ENCODE measurements at places on chromosomes 13 and 19.

GRCh38 chr19:1373534-1374249 lies 10.0 kb upstream of the NDUFS7 start:
- no peak for DNase-seq

- DNase-seq = no peak
These were observed 15.7 kb upstream of the TEX29 start for GRCh38 chr13:111304603-111305289.

DNA sequence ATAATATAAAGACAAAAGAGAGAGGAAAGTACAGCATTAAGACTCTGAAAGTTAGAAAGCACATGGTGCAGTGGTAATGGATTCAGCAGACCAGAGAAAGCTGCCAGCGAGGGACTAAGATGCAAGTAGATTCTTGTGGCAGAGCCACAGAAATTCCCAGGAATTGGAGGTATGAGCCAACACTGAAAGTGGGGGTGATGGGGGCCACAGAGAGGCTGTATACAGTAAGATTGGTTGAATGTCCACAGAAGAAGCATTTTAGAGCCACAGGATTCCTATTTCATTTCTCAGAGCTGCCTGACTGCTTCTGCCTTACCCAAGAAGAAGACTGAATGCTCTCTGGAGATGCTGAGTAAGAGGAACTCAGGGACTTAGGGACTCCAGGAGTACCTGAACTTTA lies 295.0 kb downstream of the LMO7 start:
- no peak for DNase-seq

DNA sequence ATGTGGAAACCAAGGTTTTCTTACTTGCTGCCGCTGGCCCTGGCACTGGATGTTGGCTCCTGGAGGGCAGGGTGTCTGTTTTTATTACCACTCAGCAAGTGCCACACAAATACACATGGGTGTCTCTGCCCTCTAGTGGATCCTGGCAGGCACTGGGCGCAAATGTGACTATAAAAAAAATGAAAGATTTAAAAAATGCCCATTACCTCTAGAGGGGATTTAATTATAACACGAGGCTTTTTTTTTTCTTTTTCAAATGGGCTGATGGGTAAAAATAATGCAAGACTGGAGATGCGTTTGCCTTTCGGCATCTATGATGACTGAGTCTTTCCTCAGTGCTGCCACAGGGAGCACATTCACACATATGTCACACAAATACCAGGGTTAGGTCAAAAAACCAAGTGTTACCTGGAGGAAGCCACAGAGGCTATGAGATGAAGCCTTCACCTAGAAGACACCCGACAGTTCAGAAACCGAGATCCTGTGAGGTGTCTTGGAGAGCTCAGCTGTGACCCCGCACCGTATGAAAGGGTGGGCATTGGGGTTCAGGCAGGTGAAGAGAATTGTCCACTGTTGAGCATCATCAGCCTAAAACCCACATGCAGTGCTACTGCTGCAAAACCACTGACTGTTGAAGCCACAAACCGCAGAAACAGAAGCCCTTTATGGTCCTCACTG lies 25.7 kb downstream of the CHAMP1 start:
- no peak for DNase-seq

DNA sequence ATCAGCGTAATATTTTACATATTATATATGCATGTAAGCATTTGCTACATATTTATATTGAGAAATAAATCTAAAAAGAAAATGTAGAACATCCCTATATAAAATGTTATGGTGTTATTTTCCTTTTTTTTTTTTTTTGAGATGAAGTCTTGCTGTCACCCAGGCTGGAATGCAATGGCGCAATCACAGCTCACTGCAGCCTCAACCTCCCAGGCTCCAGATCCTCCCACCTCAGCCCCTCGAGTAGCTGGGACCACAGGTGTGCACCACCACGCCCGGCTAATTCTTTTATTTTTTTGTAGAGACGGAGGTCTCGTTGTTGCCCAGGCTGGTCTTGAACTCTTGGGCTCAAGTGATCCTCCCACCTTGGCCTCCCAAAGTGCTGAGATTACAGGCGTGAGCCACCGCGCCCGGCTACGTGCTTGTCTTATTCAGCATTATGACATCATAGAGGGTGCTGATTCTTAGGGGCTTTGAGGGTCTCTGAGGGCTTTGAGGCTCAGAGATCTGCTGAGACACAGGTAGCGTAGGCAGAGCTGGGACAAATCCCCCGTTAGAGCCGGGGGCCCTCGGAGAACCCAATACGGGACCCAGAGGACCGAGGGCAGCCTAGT lies 101.9 kb downstream of the GADD45B start:
- DNase-seq = no peak

- DNase-seq = no peak
These were observed 281.0 kb downstream of the ATP8A2 start for GRCh38 chr13:25652764-25653163.

DNA sequence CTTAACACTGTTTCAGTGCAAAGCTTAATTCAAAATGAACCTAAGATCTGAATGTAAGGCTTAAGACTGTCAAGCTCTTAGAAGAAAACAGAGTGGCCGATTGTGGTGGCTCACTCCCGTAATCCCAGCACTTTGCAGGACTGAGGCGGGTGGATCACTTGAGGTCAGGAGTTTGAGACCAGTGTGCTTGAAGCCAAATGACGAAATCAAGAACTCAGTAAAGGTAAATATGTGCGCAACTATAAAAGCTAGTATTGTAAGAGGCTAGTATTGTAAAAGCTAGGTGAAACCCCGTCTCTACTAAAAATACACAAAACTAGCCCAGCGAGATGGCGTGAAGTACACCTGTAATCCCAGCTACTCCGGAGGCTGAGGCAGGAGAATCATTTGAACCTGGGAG lies 12.7 kb downstream of the ATP4B start:
- no peak for DNase-seq

GRCh38 chr19:40247178-40247577 lies 20.7 kb upstream of the CCNP start:
- no peak for DNase-seq

- DNase-seq = no peak
These were observed 4.9 kb upstream of the C2CD4C start for GRCh38 chr19:413756-414420.

- no peak for DNase-seq
These were observed 5.6 kb upstream of the KLK13 start for GRCh38 chr19:51070334-51071094.

- no peak for DNase-seq
These were observed 11.4 kb downstream of the PTGIR start for GRCh38 chr19:46613525-46613924.

GRCh38 chr13:113495494-113496210 lies 5.1 kb upstream of the DCUN1D2 start:
- no peak for DNase-seq

DNA sequence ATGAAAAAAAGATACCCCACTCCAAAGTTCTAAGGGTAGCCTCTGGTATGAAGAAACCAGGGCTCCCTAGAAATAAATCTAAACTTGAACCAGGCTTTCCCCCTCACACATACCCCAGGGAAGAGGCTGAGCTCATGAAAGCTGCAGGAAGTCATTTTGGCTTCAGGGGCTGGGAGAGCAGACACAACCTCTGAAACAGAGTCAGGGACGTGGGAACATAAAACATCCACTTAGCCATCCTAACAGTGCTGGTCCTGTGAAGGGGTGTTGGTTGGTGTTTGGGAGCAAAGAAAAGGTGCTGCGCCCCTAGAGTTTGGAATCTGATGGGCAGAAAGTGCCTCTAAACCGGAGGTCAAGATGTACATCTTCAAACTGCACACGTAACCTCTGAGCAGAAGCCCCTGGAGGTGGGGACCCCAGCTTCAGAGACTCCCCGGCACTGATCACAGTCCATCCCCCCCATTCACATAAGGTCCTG lies 15.8 kb downstream of the RAB3D start:
- DNase-seq = no peak

GRCh38 chr13:29607465-29607864 lies 12.0 kb upstream of the SLC7A1 start:
- DNase-seq = no peak

DNA sequence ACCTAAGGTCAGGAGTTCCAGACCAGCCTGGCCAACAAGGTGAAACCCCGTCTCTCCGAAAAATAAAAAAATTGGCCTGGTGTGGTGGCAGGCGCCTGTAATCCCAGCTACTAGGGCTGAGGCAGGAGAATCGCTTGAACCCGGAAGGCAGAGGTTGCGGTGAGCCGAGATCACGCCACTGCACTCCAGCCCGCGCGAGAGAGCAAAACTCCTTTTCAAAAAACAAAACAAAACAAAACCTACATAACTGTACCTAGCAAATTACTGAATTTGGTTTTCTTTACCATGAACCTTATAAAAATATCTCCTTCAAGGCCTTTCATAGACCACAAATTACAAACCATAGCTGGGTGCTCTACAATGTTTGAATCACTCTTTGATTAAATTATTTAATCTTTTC lies 760 bp downstream of the ZNF91 start:
- DNase-seq = no peak

GRCh38 chr13:73717632-73718031 lies 416.6 kb downstream of the KLF12 start:
- DNase-seq = no peak

GRCh38 chr13:96690998-96691397 lies 303.3 kb downstream of the OXGR1 start:
- no peak for DNase-seq

DNA sequence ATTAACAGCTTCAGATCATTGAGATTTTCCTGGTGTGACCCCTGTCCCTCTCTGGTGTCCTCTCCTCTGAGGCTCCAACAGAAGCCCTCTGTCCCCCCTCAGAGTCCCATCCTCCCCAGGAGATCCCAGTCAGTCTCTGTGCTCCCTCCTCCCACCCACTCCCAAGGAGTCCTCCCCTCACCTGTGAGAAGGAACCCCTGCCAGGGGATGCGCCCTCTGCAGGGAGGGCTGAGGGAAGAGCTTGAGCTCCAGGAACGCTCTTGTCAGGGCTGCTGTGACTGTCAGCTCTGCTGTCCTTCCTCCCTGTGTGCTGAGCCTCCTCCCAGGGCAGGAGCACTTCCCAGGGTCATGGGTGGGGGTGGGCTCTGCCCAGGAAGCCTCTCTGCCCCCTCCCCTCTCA lies 33.2 kb downstream of the CEACAM8 start:
- DNase-seq = no peak

DNA sequence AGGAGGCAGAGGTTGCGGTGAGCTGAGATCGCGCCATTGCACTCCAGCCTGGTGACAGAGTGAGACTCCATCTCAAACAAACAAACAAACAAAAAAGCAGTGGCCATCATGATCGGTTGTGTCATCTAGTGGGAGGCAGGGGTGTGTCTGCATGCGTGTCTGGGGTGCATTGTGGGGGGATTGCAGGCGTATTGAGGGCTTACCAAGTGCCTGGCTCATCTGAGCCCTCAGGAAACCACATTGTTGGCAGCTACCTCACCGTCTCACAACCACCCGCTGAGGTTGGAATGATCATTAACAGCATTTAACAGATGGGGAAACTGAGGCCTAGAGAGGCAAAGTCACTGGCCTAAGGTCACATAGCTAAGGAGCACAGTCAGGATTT lies 30.5 kb downstream of the NFIC start:
- DNase-seq = no peak

GRCh38 chr13:48401480-48401879 lies 11.4 kb downstream of the LPAR6 start:
- no peak for DNase-seq

DNA sequence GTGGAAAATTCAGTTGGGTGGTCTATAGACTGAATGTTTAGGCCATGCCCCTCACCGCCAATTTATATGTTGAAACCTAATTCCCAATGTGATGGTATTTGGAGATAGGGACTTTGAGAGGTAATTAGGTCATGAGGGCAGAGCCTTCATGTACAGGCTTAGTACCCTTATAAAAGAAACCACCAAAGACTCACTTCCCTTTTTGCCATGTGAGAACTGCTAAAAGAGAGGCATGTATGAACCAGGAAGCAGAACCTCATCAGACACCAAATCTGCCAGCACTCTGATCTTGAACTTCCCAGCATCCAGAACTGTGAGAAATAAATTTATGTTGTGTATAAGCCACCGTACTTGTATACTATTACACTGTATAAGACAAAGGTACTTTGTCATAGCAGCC lies 40.6 kb downstream of the UQCRFS1 start:
- no peak for DNase-seq

- DNase-seq = no peak
These were observed 2.2 kb downstream of the TNNT1 start for GRCh38 chr19:55146705-55147273.

DNA sequence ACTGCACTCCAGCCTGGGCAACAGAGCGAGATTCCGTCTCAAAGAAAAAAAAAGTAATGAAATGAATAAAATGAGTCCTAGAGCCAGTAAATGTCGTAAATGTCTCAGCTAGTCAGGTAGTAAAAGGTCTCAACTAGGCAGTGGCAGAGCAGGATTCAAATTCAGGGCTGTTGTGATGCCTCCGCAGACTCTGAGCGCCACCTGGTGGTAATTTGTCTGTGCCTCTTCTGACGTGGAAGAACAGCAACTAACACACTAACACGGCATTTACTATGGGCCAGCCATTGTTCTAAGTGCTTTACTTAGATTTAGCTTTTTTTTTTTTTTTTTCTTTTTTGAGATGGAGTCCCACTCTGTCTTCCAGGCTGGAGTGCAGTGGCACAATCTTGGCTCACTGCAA lies 30.2 kb downstream of the CYP2F1 start:
- DNase-seq = no peak

DNA sequence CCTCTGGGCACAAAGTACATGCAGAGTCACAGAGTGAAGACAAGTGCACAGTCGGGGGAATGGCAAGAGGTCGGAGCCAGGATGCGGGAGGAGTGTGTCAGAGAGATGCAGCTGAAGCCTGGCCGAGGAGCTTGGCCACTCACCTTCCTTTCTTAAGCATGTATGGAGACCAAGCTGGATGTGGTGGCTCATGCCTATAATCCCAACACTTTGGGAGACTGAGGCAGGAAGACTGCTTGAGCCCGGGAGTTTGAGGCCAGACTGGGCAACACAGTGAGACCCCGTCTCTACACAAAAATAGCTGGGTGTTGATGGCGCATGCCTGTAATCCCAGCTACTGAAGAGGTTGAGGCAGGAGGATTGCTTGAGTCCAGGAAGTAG lies 67.0 kb downstream of the LATS2 start:
- no peak for DNase-seq

GRCh38 chr13:33446821-33447725 lies 161.5 kb upstream of the STARD13 start:
- no peak for DNase-seq
